ENCODE measurements at places on chromosomes 4 and X.
A peak's percentile ranks its signal among the peaks of the same experiment; 100 is the strongest.

DNA sequence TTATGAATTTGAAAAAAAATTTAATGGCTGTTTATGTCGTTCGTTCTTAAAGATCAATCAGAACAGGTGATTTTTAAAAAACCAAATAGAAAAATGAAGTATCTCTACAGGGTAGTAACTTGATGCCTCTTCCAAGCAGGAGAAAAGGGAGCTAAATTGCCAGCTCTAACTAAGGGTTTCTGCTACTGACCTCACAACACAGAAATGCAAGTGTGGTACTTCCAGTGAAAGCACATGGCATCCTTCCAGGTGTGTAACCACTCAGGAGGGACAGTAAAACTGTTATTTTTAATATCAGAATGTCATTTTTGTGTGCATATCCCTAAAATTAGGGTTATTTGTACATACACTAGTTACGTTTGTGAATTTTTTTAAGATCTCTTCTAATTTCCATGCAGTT is 116.8 kb upstream of the ZCCHC13 start:
- DNase-seq: peak; percentile 4

- peak; percentile 46 for DNase-seq
Observed at GRCh38 chrX:154401045-154401799, 3.0 kb downstream of the RPL10 start.

- DNase-seq: no peak
Observed at GRCh38 chrX:31147175-31147574, 75.3 kb upstream of the FTHL17 start.

- DNase-seq: no peak
Observed at GRCh38 chrX:41081821-41082220, 3.4 kb upstream of the USP9X start.

GRCh38 chr4:10100734-10101216 is 15.8 kb downstream of the WDR1 start:
- DNase-seq: no peak

DNA sequence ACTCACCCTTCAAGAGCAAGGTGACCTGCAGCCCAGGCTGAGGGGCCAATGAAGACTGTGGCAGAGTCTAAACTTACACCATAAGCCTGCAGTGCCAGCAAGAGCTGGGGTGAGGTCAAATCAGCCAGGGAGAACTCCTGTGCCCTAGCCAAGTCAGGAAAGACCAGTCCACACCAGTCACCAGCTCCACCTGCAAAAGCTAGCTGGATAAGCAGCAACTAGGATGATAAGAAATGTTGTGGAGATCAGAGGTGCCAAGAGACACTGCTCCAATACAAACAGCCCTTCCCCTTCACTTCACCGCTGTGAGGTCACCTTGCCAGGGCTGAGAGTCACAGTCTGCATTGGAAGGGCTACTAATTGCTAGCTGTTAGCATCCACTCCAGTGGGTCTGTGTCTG is 31.3 kb downstream of the NIPAL1 start:
- no peak for DNase-seq

- DNase-seq: peak; percentile 0
Observed at GRCh38 chrX:54640736-54641135, 110.7 kb downstream of the GNL3L start.

- no peak for DNase-seq
Observed at GRCh38 chrX:100687546-100687945, 43.5 kb downstream of the SRPX2 start.

GRCh38 chrX:133685822-133686221 is 270.5 kb upstream of the GPC4 start:
- DNase-seq: no peak

- DNase-seq: no peak
Observed at GRCh38 chr4:52655506-52655905, 3.6 kb downstream of the USP46 start.

GRCh38 chrX:53587795-53588420 is 98.6 kb downstream of the HUWE1 start:
- no peak for DNase-seq

DNA sequence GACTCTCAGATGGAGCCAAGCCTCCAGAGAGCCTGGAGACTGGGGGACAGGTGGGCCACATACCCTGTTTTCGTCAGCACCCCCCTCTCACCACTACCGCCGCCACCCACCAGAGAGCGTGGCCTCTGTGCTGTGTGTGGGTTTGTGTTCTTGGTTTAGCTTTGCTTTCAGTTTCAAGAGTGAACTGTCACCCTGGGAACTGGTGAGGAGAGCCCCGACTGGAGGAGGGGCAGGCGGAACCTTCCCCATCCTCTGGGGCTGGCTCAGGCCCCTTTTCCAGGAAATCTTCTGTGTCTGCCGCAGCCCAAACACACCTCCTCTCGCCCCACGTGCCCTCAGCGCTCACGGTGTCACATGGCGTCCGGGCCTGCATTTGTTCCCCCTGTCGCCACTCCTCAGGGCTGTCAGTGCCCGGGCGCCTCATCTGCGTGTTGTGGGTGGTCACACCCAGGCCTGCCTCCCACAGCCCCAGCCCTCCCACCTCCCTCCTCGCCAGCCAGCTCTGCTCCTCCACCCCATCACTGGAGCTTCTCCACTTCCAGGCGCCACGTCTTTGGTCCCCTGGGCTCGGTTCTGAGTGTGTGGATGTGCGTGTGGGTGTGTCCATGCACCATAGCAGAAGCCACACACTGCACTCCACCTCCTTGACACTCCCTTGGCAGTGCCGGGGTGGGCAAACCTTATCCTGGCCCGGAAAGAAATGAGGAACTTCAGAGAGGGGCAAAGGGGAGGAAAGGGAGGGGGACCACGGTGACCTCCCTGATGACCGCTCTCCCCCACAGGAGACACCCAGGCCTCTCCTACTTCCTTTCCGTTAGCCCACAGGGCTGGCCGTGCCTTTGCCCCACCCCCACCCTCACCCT is 27.8 kb downstream of the ELF4 start:
- peak; percentile 7 for DNase-seq

GRCh38 chrX:48002319-48002718 is 1.5 kb downstream of the ZNF182 start:
- DNase-seq: no peak

- peak; percentile 97 for DNase-seq
Observed at GRCh38 chr4:123699880-123700771, 303.5 kb downstream of the SPRY1 start.

DNA sequence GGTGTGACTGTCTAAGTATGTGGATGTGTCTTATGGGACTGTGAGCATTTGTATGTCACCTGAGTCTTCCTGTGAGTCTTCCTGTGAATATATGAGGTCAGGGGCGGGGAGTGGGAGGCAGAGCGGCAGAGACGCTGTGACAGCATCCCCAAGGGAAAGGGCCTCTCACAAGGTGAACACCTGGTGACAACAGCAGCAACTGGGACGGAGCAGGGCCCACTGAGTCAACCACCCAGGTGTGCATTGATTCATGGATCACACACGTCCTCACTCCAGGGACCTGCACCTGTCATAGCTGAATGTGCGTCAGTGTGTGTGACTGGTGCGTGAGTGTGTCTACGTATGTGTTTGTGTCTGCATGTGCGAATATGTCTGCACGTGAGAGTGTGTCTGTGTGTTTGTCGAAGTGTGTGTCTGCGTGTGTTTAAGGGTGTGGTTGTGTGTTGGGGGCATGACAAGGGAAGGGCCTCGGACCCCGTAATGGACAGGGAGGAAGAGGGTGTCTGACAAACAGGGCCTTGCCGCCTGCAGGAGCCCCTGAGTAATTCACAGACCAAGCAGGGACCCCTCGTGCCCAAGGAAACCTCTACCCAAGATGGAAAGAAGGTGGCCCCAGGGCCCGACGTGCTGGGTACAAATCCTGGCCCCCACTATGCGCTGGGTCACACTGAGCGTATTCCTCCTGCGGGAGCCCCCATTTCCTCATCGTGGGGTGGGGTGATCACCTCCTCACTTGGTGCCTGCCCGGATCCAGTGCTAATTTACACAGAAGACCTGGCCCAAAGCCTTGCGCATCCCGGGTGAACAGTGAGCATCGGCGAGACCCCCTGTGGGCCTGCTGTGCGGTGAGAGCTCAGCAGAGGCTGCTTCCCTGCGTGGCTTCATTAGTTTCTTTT is 76.7 kb downstream of the ABLIM2 start:
- no peak for DNase-seq

DNA sequence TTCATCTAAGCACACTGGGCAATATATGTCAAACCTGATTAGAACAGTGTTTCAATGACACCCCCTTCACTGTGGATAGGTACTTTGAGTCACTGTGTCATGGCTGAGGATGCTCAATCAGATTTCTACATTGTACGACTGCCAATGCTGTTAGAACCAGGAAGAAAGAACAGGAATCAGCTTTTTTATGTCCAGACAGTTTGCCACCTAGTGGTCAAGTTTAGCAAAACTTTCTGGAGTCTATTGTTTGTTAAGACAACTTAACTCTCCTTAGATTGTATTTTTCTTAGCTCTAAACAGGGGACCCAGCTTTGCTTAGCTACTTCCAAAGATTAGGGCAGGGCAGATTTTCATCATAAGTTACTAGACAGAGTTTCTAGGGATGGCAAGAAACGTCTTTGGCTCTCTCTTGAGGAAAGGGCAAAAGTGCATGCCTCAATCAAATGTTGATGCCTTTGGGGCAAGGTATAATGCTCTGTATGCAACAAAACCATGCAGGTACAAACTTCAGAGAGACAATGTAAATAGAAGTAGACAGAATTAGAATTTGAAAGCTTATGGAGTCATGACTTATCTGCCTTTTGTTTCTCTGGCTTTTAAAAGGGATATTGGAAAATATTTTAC is 40.5 kb upstream of the BMP3 start:
- peak; percentile 63 for DNase-seq

DNA sequence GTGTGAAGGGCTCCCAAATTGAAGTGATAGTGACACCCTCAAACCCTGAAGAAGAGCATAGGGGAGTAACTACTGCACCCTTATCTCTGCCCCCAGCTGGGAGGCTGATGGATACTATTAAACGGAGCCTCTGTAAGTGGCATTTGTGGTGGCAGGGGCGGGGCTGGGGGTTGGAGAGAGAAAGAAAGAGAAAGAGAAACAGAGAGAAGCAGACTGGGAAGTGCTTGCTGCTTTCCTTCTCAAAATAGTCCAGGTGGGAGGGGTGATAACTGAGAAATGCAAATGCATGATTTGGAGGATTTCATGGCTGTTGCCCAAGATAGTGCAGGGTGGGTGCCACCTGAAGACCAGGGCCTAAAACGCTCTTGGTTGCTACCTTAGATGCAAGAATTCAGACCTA is 253.5 kb upstream of the GATB start:
- no peak for DNase-seq

DNA sequence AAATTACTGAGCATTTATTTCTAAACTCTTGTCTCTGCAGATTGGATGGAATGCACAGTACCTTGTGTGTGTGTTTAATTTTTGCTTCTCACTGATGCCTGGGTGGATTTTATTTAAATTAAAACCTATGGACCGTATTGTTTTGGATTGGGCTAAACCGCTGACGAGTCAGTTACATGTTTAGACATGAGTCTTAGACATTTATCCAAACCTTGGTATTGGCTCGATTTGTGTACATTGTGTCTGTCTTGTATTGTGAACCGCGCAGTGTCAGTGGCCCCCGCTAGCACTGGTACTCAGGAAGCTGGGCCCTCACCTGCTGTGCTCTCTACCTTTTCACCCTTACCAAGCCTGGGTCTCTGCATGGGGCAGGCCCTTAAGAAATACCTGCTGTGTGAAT is 40.8 kb upstream of the TADA2B start:
- DNase-seq: no peak

- peak; percentile 66 for DNase-seq
Observed at GRCh38 chrX:119502727-119503483, 34.7 kb downstream of the SLC25A5 start.

GRCh38 chr4:6277139-6277802 is 7.6 kb downstream of the WFS1 start:
- no peak for DNase-seq

GRCh38 chrX:19684311-19684710 is 169.0 kb upstream of the MAP3K15 start:
- no peak for DNase-seq

DNA sequence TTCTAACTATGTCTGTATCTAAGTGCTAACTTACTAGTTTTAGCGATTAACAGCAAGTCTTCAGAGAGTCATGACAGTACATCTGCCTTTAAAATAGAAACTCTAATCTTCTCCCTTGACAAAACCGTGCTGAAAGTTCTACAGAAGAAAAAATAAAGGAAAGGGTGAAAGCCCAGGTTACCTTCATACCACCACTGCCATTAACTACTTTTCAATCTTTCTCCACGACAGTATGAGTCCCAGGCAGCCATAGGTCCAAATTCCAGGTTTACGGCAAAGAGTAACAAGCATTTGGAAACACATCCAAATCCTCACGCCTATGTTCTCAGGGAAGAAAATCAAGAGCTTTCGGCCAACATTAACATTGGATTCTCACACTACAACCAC is 12.4 kb upstream of the ZCCHC13 start:
- no peak for DNase-seq

- peak; percentile 10 for DNase-seq
Observed at GRCh38 chr4:152999346-153000075, 63.4 kb downstream of the FHDC1 start.

GRCh38 chr4:20042769-20043168 is 208.9 kb upstream of the SLIT2 start:
- DNase-seq: no peak

DNA sequence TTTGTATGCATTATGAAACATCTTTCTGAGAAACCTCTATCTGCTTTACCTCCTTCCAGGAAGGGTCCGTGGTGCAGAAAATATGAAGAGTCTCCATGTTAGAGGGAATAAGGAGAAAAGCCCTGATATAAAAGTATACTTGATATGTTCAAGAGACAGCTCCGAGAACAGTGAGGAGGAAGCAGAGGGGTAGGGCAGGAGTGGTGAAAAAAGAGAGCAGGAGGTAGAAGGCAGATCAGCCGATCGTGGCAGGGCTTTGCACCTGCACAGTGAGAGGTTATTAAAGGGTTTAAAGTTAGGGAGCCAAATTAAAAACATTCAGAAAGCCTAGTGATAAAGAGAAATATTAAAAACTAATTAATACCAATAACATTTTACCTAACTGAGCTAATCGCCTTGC is 419.7 kb downstream of the FAT4 start:
- DNase-seq: no peak

- peak; percentile 17 for DNase-seq
Observed at GRCh38 chr4:40212674-40213527, 16.1 kb downstream of the RHOH start.

GRCh38 chr4:139145552-139145932 is 31.5 kb downstream of the ELF2 start:
- DNase-seq: no peak

DNA sequence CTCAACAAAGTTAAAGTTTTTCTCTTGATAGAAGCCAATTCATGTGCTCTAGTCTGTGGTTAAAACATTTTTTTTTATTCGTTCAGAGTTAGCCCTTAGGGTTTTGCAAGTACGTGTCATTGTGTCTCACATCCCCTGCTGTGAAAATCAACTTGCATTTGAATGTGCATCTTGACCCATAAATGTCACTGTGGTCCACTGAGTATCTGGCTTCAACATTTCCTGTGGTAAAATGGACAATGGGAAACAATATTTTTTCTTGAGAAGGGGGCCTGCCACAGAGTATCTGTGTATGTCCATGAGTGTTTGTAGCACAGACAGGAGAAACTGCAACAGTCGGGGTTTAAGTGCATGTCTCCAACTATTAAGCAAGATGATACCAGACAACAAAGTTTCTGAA is 554.8 kb upstream of the TENM3 start:
- DNase-seq: peak; percentile 67
